ENCODE measurements at places on chromosomes 2 and 18.

DNA sequence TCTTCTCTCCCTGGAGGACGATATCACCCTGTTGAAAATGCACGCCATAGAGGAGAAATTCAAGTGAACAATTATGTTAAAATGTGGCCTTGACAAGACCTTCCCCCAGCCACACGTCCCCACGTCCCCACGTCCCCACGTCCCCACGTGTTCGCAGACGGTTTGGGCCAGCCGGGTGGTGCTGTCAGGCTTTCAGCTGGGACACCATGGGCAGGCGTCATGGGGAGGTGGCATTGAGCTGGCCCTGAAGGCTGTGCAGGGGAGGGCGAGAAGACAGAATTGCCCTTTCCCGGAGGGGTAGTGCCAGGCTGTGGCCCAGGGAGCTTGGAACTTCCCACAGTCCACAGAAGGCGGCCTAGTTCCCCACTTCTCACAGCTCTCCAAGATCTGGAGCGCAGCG is 240.7 kb upstream of the RAB6C start:
- DNase-seq: no peak

GRCh38 chr2:80687524-80687923 is 383.0 kb upstream of the LRRTM1 start:
- no peak for DNase-seq

GRCh38 chr2:238567996-238568395 is 141.3 kb downstream of the ASB1 start:
- DNase-seq: no peak

DNA sequence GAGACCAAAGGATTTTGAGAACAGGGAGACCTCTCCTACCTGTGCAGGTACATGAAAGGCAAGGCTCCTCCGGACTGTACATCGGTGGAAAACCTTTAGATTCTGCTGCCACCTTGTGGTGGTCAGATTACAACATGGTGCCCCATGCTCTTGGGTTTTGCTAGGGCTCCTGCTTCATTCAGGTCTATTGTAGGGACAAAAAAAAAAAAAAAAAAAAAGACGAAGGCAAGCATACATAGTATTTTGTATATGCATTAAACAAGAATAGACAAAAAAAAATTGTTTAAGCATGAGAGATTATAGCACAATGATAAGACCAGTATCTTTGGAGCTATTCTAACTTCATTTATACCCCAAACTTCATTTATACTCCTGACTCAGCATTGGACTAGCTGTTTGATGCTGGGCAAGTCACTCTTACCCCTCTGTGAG is 27.4 kb upstream of the SPR start:
- peak; percentile 85 for DNase-seq

GRCh38 chr2:45119855-45120254 is 110.6 kb upstream of the SIX2 start:
- no peak for DNase-seq

DNA sequence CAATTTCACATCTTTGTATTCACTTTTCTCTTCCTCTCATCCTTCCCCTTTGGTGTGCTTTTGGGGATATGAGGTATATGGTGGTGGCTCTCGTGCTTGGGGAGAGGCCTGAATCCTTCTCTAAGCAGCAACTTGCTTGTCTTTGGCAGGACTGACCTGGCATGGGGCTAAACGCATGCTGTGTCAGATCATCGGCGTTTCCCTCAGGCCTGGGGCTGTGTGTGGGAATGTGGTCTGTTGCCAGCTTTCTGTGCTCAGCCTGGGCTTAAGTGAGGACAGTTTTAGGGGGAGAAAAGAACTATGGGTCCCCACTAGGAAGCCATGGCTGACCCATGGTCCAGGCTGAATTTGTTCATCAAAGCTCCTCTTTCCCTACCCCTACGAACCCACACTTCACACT is 60.7 kb downstream of the TET3 start:
- no peak for DNase-seq

DNA sequence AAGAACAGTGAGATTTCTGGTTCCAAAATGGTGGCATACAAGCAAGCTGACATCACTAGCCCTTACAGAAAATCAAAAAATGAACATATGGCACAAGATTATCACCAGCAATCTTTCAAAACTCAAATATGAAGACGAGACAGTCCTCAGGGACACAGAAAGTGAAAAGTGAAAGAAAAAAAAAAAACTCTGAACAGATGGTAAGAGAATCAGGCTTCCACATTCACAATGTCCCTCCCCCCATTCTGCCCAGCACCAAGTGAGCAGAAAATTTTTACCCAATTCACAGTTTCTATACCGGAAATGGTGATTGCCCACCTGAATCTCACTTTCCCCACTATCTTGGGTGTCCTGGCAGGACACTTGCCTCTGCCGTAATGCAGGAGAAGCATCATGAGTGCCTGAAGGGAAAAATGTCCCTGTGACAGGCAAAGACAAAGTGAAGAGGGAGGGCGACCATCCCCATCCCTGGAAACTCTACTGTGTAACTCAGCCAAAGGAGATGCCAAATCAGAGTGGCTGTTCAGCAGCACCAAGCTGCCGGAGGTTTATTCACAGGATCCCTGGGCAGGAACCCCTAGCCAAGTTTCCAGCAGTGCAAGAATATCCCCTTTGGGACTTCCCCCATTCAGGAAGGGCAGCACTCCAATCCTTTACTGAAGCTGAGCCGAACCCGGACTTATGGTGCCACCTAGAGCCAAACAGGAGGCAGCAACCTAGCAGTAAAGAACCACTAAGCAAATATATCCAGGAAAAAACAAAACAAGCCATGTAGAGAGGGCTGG is 312.2 kb downstream of the LRATD1 start:
- DNase-seq: peak; percentile 68

DNA sequence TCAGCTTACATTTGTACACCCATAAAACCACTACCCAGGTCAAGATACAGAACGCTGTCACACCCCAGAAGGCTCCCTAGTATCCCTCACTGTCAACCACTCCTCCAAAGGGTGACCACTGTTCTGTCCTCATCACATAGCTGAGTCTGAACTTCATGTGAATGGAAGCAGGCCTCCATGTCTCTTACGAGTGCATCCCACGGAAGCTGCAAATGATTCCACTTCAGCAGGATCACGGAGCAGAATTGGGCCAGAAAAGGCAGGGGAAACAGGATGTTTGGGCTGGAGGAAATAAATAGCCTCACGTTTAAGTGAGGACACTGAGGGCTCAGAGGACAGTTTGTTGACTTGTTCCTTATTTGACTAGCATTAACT is 38.4 kb downstream of the LBH start:
- DNase-seq: no peak

- peak; percentile 72 for DNase-seq
These were observed 41.4 kb downstream of the STEAP3 start for GRCh38 chr2:119264781-119265692.

DNA sequence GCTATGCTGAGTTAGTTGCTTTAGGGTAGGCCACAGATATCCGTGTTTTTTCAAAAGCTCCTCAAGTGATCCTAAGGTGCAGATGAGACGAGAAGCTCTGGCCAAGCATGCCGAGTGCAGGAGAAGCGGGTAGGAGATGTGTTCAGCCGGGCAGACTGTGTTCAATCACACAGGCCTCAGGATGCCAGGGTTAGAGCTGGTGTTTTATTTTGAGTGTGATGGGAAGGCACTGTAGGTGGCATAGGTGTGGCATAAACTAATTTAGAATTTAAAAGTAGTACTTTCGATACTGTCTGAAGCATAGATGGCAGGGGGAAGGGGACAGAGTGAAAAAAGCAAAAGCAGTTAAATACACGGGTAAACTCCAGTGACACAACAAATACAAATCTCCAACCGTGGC is 30.9 kb downstream of the DPP4 start:
- no peak for DNase-seq

DNA sequence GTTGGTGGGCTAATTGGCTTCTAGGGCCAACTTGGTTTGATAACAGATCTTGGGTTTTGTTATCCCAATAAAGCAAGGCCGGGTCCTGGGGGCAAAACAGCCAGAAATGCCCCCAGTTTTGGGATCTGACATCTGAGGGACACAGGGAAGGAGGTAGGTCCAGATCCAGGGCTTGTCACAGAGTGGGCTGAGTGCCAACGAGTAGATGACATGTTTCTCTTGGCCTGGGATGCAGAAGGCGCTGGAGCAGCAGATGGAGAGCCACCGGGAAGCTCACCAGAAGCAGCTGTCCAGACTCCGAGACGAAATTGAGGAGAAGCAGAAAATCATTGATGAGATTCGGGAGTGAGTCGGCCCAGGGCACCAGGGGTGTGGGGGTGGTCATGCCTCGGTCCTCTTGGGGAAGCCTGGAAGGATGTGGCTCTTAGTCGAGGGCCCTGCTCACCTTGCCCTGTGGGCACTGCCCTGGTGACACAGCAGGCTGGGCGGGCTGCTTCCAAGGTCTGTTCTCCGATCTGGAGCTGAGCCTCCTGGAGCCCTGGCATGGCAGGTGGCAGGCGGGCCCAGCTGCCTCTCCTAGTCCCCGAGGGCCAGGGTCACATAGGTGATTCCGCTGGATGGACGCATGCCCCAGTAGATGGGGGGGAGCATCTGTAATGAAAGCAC is 40.2 kb upstream of the LYPD6B start:
- no peak for DNase-seq

DNA sequence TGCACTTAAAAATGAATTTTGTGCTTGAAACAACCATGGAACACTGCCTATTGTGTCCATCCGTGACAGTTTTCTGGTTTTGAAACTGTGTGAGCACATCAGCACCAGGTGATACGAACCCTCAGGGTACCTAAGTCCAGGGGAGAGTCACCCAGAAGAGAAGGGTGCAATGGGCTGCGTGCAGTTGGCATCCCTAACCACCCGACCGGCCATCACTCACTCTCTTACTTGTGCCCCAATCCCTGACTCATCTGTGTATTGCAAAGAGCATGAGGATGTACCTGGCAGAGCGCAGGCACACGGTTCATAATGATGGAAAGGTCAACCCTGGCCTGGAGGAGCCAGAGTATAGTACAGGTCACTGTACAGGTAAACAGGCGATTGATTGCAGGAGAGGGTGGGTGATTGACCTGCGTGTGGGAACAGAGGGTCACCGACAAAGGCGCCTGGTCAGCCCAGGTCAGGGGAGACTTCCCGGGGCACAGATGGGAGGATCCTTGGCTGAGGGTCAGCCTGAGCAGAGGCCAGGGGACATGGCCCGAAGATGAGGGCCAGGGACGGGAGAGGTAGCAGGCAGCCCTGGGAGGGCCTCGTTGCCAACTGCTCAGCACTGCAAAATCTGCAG is 160.3 kb downstream of the SEPTIN10 start:
- DNase-seq: no peak

DNA sequence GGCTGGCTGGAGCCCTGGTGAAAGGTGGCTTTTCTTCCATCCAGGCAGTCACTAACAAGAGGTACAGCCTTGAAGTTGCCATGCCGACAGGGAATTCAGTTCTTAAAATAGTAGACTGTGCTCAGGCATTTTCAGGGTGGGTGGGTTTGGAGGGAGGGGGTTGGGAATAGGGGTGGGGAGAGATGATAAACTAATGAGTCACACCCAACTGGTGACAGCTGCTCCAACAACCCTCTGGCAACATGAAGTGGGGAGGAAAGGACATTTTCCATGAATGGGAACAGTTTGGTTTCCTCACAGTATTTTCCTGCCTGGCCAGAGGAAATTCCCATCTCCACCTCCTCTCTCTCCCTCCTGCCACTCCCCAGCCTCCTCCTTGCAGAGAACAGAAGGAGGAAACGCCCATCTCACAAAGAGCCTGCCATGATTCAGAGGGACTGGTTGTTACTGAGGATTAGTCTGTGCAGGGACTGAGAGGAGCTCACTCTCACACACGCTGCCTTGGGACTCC is 113.0 kb upstream of the SLC1A4 start:
- peak; percentile 86 for DNase-seq

GRCh38 chr18:57063601-57064103 is 83.2 kb upstream of the BOD1L2 start:
- DNase-seq: no peak

- peak; percentile 53 for DNase-seq
These were observed 769 bp downstream of the ALMS1 start for GRCh38 chr2:73386342-73386868.

- no peak for DNase-seq
These were observed 778.5 kb downstream of the BCL11A start for GRCh38 chr2:59774821-59775433.

DNA sequence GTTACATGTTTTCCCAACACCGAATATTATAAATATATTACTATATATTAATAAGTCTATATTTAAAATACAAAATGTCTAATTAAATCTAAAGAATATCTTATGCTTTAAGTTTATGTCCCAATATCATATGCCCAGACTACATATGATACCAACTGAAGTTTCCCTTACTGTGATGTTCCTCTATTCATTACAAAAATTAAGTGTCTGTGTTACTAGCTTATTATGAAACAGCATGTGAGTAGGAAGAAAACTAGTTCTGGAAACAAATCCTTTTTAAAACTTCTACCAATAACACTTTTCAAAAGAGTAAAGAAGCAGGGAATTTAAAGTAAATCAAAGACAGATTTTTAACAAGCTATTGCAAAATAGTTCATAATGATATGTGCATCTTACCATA is 17.8 kb downstream of the HNRNPLL start:
- DNase-seq: no peak

DNA sequence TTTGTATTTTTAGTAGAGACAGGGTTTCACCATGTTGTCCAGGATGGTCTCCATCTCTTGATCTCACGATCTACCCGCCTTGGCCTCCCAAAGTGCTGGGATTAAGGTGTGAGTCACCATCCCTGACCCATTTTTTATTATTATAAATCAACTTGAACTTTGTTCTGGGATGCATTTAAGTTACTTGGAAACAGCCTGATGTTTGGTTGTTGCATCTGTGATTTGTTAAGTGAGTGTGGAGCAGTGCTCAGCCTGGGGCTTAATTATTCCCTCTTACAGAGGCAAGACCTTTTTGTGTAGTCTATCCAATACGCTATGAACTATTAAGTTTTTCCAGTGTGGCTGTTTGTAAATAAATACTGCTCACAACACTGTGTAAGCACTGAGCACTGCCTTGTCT is 32.6 kb downstream of the MTA3 start:
- no peak for DNase-seq

GRCh38 chr2:217612920-217613319 is 389.9 kb downstream of the TNS1 start:
- DNase-seq: no peak

DNA sequence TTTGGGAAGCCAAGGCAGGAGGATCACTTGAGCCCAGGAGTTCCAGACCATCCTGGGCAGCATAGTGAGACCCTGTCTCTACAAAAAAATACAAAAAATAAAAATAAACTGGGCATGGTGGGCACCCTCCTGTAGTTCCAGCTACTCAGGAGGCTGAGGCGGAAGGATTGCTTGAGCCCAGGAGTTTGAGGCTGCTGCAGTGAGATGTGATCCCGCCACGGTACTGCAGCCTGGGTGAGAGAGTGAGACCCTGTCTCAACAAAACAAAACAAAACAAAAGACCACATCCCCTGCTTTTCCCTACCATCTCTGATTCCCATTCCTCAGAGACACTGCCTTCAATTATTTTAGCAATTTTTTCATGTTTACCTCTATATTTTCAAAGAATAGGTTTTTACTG is 3.9 kb upstream of the RNF103 start:
- DNase-seq: no peak

- DNase-seq: no peak
These were observed 294.3 kb upstream of the KCNH7 start for GRCh38 chr2:163132850-163133249.

- peak; percentile 26 for DNase-seq
These were observed 84.5 kb downstream of the CELF4 start for GRCh38 chr18:37481072-37481471.

- peak; percentile 55 for DNase-seq
These were observed 739 bp downstream of the SIX2 start for GRCh38 chr2:45008296-45009129.

All from neural progenitor cell (in vitro differentiated cells).